ENCODE measurements at places on chromosomes 3 and 15.

DNA sequence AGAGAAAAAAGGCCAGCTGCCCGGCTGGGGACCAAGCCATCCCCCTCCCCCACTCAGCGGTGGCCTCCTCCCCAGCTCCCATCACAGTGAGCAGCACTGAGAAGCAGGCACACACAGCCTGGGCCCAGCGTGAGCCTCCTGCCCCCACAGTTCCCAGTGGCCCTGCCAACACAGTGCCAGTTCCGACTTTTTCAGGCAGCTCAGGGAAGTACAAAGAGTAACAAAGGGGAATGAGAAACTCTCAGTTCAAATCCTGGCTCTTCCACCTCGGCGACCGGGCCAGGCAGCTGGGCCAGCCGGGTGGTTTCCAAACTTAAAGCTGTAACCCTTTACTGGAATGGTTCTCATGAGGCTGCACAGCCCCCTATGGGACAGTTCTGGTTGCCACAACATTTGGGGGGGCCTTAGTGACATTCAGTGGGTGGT is 18.5 kb downstream of the TNK2 start:
- no peak for DNase-seq

DNA sequence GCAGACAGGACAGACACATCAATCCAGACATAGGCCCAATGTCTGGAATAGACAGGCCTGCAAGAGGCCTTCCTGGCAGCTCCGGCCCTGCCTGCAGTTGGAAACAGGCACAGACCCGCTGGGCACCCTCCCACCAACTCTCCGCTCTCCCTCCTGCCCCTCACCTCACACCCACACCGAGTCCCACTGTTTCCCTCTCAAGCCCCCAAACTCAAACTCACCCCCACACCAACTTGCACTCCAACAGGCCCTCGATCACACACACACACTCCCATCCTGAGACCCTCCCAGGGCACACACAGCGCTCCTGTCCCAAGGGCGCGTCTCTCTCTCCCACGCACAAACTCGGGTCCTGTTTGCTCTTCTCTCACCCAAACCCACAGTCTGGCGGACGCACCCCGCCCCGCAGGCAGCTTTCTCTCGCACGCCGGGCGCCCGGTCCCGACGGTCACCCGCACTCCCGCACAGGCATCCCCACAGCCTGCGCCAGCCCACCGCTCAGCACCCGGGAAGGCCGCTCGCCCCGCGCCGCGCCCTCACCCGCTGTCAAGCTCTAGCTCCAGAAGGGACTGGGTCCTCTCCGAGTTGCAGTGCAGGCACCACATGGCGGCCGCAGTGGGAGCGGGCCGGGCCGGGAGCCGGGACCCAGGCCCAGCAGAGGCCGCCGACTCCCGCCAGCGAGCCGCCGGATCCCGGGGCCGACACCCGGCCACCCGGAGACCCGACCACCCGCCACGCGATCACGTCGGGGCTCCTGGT is 106.2 kb downstream of the IQSEC1 start:
- DNase-seq, result no peak

- DNase-seq, result no peak
Measured at GRCh38 chr15:64686130-64686735, 89.2 kb downstream of the RBPMS2 start.

GRCh38 chr3:103060242-103060641 is 625.4 kb downstream of the ZPLD1 start:
- no peak for DNase-seq

GRCh38 chr3:188742755-188743550 is 428.8 kb upstream of the TPRG1 start:
- no peak for DNase-seq

GRCh38 chr3:73508330-73508954 is 116.3 kb downstream of the PDZRN3 start:
- DNase-seq, result no peak

- DNase-seq, result peak; percentile 20
Measured at GRCh38 chr3:11624161-11624560, 19.6 kb downstream of the VGLL4 start.

- DNase-seq, result no peak
Measured at GRCh38 chr15:86229936-86230335, 150.3 kb downstream of the AGBL1 start.

GRCh38 chr3:106850437-106850836 is 526.8 kb upstream of the CCDC54 start:
- DNase-seq, result no peak

DNA sequence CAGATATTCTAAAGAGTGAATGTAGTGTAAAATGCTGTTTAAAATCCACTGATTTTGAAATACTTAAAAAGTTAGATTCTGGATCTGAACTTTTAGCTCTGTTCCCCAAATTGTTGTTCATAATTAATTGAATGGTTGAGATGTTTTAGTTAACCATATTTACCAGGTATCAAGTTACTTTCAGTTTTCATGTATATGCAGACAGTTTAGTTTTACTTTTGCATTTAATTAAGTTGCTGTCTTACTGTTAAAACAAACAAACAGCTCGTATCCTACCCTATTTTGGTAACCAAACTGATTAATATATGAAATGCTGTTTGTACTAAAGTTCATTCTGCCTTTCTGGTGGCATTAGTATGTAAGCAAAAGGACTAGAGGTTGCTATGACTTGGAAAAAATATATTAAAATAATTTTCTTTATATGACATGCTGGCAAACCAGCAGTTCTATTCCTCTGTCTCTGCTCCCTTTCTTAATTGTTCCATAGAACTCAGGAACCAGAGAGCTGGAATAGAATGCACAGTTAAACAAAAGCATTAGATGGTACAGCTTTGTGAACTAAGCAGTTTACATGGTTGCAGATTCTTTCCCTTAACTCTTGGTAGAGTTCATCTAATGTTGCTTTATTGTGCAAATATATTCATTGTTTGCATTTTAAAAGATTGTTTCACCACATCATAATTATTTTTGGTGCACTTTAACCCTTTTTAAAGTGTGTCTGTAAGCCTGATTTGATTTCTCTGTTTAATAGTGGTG is 39.5 kb upstream of the SCAANT1 start:
- no peak for DNase-seq

DNA sequence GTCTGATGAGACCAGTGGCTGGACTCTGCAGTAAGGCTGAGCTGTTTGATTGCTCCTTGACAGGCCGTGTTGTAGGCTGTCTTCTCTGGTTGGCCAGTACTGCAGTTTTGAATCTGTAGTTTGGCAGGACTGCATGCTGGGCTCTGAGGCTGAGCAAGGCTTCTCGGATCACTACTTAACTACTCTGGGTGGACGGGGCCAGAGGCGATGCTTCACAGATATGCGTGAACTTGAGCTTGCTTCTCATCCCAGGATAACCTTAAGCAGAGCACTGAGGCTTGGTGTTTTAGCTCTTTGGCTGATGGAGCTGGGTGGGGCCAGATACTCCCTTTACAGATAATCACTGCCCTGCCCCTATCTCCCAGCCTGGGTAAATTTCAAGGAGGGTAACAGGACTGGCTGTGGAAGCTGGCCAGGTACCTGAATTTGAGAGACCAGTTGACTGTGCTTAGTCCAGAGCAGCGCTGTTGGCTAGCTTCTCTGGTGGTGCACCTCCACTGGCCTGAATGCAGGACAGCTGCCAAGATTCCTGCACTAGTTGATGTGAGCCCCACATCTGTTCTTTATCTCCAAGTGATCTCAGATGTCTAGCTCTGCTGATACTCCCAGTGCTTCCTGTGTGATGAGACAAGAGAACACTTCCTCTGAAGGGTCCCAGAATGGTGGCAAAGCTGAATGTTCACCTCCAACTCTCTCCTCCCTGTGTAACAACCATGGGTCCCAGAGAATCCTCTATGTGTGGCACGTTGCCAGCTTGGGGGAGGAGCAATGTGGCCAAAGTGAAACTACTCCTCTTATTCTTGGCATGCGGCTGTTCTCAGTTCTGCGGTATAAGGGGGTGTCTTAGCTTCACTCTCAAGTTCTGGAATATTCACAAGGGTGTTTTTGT is 37.9 kb downstream of the RPL39L start:
- DNase-seq, result peak; percentile 31

DNA sequence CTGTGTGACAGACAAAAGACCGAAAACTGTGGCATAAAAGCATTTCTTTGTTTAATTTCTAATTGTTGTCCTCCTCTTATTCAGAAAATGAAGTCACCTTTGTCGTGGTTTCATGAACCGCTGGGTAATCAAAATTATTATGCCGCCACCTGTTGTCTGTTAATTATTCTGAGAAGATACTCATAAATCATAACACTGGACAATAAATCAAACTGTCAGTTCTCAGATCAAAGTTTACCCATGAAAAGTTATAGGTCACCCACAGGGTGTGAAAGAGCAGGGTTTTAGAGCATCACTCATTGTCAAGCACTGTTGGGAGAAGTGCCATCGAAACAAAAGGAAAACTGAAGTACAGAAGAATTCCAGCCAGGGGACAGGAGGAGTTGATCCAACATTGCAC is 474.3 kb downstream of the NR2F2 start:
- DNase-seq, result no peak

GRCh38 chr3:72339670-72340030 is 508.6 kb downstream of the SHQ1 start:
- DNase-seq, result no peak

DNA sequence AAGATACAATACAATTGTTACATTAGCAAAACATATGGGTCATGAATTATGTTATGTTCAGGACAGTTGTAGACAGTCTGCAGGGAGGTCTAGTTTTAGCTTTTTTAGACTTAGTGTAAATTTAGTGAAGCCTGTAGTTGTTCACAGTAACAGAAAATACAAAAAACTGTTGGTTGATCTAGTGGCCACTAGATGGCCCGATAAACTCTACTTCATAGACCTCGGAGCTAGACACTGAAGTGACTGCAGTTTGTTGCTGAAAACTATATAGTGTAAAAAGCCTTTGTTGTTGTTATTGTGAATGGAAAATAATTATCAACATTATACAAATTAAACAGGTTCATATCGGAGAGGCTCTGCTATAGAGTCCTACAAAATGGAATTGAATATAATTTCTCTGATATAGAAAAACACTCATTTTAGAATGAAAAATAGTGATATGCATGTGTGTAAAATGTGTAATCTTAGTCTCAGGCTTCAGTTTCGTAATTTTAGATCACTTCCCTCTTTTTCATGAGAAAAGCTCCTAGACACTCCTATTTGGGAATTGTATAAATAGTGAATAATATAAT is 18.3 kb downstream of the MAGEL2 start:
- no peak for DNase-seq

DNA sequence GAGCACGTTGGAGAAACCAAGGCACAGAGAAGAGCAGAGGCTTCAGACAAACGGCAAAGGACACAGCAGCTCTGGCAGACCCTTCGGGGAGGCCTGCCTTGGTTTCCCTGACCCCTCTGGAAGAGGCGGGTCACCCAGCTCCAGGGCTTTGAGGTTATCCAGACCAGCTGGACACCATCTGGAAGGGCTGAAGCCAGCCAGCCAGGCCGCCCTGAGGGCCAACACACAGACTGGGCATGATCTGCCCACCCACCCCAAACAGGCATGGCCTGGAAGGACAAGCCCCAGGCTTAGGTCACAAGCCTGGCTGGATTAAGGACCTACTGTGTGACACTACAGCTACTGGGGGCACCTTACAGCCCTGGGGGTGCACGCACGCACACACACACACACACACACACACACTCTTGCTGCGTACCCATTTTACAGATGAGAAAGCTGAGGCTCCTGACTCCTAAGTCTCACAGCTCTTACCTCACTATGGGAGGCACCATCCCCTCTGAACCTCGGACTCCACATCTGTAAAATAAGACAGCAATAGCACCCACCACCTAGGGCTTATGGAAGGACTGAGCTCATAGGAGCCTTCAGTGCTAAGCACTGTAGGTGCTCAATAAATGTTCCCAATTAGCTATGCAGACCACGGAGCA is 10.8 kb downstream of the PLXND1 start:
- DNase-seq, result no peak

GRCh38 chr3:8730656-8731055 is 2.9 kb upstream of the CAV3 start:
- DNase-seq, result no peak

DNA sequence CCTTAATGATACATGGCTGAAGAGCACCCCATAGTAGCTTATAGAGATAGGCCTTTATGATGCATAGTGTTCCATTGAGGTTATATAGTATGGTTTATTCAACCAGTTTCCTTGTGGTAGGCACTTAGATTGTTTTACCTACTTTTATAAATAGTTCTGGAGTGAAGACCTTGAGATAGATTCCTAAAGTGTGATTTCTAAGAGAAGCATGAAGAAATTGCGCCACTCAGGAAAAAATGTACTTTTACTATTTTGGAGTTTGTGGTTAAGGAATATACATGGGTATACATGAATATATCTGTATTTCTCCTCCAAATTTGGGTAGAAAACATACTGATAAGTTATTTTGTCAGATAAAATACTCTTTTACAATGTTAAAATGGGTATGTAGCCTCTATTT is 70.5 kb downstream of the CHD2 start:
- no peak for DNase-seq

DNA sequence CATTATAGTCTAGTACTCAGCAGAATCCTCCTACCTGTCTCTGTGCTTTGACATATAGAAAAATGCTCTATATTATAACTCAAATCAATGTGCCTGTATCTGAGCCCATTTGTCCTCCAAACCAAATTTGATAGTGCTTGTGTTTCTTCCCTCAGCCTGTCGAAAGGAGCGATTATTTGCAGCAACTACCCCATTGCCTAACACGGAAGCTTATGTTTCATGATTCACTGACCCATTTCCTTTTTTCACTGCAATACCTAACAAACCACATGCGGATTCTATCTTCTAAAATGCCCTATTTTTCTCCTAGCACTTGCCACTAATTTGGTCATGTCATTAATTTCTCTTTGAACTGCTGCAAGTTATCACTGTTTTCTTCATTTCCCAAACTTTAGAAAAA is 1220.6 kb upstream of the CADM2 start:
- DNase-seq, result no peak

- DNase-seq, result no peak
Measured at GRCh38 chr3:187063286-187064121, 75.8 kb downstream of the RPL39L start.

DNA sequence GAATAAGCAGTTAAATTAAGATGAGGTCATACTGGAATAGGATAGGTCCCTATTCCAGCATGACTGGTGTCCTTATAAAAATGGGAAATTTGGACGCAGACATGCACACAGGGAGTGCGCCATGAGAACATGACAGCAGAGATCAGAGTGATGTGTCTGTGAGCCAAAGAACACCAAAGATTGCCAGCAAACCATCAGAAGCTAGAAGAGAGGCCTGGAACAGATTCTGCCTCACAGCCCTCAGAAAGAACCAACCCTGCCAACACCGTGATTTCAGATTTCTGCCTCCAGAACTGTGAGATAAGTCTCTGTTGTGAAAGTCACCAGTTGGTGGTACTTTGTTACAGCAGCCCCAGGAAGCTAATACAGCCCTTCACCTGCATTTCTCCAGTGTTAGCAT is 34.7 kb downstream of the EPHB1 start:
- DNase-seq, result no peak

- DNase-seq, result no peak
Measured at GRCh38 chr3:110106805-110107204, 769.5 kb upstream of the DPPA4 start.

Measured in activated CD8-positive, alpha-beta memory T cell treated with anti-CD3 and anti-CD28 coated beads for 4 hours (primary cell).